ENCODE measurements at places on chromosomes 7 and 10.

DNA sequence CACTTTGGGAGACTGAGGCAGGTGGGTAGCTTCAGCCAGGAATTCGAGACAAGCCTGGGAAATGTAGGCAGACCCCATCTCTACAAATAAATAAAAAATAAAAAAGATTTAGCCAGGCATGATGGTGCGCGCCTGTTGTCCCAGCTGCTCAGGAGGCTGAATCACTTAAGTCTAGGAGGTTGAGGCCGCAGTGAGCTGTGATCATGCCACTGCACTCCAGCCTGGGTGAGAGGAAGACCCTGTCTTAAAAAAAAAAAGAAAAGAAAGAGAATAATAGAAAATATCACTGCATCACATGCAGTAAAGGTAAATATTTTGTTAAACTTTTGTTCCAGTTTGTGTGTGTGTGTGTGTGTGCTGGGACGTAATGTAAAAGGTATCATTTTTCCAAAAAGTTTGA, 3.0 kb downstream of the STRIP2 start:
- no peak for DNase-seq

DNA sequence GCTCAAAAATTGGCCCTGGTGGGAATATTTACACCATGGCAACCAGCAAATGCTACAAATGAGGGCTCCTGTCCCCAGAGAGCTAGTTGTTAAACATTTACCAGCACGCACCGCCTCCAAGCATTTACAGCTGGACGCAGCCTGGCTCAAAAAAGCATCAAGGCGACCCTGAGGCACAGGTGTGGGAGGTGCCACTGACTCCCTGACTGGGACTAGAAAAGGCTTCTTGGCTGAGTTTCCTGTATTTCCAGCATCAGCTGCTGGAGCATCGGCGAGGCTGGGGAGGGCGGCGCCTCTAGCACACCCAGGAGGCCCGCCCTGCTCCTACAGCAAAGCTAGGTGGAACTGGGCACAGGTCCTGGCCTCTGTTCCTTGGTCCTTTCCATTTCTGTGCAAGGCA, 43.5 kb upstream of the ZRANB1 start:
- DNase-seq, result no peak

- no peak for DNase-seq
These were observed 294.6 kb downstream of the PTEN start for GRCh38 chr10:88157981-88158465.

- DNase-seq, result no peak
These were observed 98.7 kb downstream of the RBM20 start for GRCh38 chr10:110742801-110743200.

DNA sequence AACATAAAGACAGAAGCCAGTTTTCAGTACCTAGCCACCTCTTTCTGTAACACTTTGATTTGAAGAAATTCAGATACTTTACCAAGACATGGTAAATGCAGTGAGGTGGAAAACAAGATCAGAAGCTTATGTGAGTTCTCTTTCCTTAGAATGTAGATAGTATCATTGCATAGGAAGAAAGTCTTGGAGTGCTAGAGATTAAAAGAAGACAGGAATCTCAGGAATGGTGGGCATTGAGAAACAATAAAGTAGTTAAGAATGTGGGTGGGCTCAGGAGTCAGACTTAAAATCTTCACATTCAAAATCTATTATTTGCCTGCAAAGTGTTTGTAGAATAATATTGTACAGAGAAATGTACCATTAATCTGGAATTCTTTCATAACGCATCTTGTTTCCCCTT, 58.9 kb downstream of the POLL start:
- DNase-seq, result no peak

Data from activated T-cell treated with anti-CD3 and anti-CD28 coated beads, Interleukin-2, amount 50 U/mL, for 1 hour (primary cell).